ENCODE measurements at places on chromosomes 5 and 9.

DNA sequence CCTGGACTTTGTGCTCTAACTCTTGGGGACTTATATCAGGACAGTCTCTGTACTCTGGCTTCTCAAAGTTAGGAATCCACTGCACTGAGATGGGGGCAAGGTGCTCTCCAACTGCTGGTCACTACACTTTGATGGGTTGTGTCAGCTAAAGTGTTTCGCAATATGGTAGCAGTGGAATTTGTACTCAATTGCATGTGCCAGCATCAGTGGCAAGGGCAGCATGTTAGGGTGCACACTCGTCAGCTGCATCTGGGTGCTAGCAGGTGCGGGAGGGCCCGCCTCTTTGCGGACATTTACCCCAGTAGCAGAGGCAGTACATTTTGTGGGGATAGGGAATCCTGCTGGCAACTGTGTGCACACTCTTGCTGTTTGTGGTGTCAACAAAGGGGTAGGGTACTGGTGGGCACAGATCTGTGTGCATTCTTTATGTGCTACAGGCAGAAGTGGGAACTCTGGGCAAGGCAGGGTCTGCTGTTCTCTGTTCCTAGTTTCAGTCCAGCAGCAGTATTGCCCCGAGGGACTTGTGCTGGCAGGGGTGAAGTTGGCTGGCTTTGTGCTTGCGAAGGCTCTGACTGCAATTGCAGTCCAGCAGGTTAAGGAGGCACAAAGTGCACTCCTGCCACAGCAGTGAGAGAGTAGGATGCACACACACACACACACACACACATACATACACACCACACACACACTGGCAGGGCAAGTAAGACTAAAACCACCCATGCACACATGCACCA is 924.8 kb upstream of the CDH9 start:
- no peak for DNase-seq

DNA sequence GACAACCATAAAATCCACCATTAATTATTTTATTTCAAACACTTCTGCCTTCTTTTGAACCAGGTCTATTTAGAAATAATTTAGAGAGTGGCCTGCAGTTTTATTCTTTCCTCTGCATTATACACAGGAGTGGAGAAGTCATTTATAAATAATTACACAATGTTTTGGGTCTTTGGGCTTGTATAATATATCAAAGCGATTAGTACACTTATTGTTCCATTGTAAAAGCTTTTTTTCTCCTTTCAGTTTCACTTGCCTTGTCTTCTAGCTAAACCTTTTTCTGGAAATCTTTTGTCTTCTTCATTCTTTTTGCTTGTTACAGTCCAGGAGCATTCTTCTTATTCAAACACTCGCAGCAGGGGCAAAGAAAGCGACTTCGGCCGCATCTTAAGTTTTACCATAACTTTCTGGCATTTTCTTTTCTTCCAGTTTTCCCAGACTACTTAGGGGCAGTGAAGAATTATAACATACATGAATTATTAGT is 7.3 kb upstream of the NEUROG1 start:
- DNase-seq = no peak

DNA sequence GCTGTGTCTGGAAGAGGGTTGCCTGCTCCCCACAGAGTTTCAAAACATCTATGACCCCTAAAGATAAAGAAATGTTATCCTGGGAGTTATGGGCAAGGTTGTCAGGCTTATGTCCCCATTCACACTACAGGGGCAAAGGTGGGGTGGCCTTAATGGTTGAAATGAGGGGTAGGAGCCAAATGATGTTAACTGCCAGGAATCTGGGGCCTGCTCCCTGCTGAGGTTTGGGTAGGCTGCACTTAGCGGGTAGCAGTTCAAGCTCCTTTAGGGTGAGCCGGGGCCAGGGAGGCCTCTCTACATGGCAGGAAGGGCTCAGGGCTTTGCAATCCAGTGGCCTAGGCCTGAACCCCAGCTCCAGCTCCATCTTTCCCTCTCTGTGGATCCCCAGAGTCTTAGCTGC is 3.0 kb downstream of the FGF18 start:
- DNase-seq = no peak

GRCh38 chr9:124381170-124381945 is 33.9 kb downstream of the PSMB7 start:
- DNase-seq = no peak

- no peak for DNase-seq
Observed at GRCh38 chr5:177508837-177509236, 789 bp downstream of the DOK3 start.

DNA sequence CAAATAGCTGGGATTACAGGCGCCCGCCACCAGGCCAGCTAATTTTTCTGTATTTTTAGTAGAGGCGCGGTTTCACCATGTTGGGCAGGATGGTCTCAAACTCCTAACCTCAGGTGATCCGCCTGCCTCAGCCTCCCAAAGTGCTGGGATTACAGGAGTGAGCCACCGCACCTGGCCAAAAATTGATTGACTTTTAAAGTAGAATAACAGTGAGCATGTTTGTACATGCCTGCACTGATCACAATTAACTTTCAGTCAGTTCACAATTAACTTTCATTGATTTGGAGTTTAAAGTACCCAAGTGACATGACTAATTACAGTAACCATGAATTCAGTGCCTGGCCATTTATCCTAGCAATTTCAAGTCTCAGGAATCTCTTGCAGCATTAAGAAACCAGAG is 61.3 kb downstream of the ANKH start:
- DNase-seq = no peak

- no peak for DNase-seq
Observed at GRCh38 chr5:117863586-117864296, 1124.6 kb downstream of the DTWD2 start.

GRCh38 chr9:68964102-68964541 is 49.8 kb downstream of the PRKACG start:
- DNase-seq = no peak

Measured in natural killer cell (primary cell).